ENCODE measurements at places on chromosomes 16 and 17. TPM values are rescaled to one million over a fixed set of nuclear protein-coding genes. Genes with fewer than 3 reads are reported as not detected.

Gene CACNG3
- not detected for total RNA-seq

Gene SPATA22
- not detected for total RNA-seq

Gene NR1D1
- 10.3 TPM for total RNA-seq

Gene AKAP1
- total RNA-seq, result 132 TPM

Gene ZC3H18
- total RNA-seq, result 30.3 TPM

Gene PIRT
- total RNA-seq, result not detected

Gene TBC1D3K
- not detected for total RNA-seq

Gene RPTOR
- total RNA-seq, result 47.4 TPM

Gene ZFP90
- total RNA-seq, result 29.5 TPM

Gene ODF4
- not detected for total RNA-seq

Gene TBC1D26
- not detected for total RNA-seq

Gene TERB1
- total RNA-seq, result not detected

Gene AXIN2
- 27.4 TPM for total RNA-seq

Gene MAP2K6
- total RNA-seq, result 1.5 TPM

Gene KRTAP4-4
- not detected for total RNA-seq

Gene KRTAP2-3
- total RNA-seq, result not detected

Gene GNGT2
- 3.1 TPM for total RNA-seq

Gene EFCAB13
- 16.7 TPM for total RNA-seq

Gene TLCD3B
- total RNA-seq, result not detected

Gene C17orf50
- total RNA-seq, result not detected

Gene MARF1
- 49.6 TPM for total RNA-seq

Gene CD300LB
- 0.81 TPM for total RNA-seq

Gene ACE
- total RNA-seq, result 16.5 TPM

Gene MSLN
- total RNA-seq, result not detected

Gene EPX
- total RNA-seq, result not detected

Gene MT4
- not detected for total RNA-seq

Gene TEKT1
- not detected for total RNA-seq

Gene KLHL10
- total RNA-seq, result not detected

Gene NPIPB9
- total RNA-seq, result 8.4 TPM

Gene CD300C
- 2.5 TPM for total RNA-seq
